Muscle of arm (tissue), 14 donors: ENCODE measurements at places on chromosomes 3 and 15. TPM values are rescaled to one million over a fixed set of nuclear protein-coding genes. Genes with fewer than 3 reads are reported as not detected.

PIK3CA gene
- polyA plus RNA-seq: 24.1 TPM

NOX5 gene
- not detected for polyA plus RNA-seq

LMAN1L gene
- not detected for polyA plus RNA-seq

UROC1 gene
- polyA plus RNA-seq: 0.11 TPM

ATP10A gene
- polyA plus RNA-seq: 2.2 TPM

PROK2 gene
- 0.33 TPM for polyA plus RNA-seq

ZNF860 gene
- 0.57 TPM for polyA plus RNA-seq

TEX55 gene
- polyA plus RNA-seq: not detected

REC114 gene
- not detected for polyA plus RNA-seq

CORO2B gene
- 10.6 TPM for polyA plus RNA-seq

DNA sequence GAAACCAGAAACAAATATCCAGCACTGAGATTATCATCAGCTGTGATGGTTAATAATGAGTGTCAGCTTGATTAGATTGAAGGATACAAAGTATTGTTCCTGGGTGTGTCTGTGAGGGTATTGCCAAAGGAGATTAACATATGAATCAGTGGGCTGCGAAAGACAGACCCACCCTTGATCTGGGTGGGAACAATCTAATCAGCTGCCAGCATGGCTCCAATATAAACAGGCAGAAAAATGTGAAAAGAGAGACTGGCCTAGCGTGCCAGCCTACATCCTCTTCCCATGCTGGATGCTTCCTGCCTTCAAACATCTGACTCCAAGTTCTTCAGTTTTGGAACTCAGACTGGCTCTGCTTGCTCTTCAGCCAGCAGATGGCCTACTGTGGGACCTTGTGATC, 869.5 kb downstream of the SI start:
- DNase-seq: no peak

- DNase-seq: no peak
Observed at GRCh38 chr15:81239190-81239589, 42.5 kb downstream of the IL16 start.

DNA sequence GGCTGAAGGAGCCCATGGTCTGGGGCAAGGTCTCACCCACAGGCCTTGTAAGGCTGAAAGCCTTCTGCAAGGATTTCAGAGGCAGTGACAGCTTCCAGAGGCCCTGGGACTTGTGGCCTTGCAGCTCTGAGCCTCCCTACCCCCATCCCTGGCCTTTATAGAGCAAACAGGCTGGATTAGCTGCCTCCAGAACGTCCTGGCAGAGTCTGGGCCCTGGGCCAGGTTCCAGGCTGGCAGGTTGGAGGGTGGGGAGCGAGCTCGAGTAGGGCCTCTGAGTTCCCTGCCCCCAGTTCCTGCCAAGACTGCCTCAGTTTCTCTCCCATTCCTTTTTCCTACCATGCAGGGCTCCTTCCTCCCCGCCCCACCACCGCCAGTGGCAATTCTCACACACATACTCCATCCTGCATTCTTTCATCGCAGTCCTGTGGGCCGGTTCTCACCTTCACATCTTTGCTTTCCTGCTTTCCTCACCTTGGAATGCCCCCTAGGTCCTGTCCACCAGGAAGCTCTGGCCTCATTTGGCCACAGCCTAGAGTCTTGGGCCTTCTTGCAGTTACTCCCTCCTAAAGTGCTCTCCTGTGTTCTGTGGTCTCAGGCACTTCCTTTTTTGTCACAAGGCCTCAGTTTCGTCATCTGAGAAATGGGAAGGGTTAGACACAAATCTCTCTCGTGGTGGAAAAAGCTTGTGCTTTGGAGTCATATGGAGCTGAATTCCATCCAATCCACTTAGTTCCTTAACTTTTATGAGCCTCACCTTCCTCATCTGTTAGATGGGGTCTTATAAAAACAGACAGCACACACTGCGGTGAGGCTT, 2.7 kb downstream of the LMAN1L start:
- DNase-seq: no peak

DNA sequence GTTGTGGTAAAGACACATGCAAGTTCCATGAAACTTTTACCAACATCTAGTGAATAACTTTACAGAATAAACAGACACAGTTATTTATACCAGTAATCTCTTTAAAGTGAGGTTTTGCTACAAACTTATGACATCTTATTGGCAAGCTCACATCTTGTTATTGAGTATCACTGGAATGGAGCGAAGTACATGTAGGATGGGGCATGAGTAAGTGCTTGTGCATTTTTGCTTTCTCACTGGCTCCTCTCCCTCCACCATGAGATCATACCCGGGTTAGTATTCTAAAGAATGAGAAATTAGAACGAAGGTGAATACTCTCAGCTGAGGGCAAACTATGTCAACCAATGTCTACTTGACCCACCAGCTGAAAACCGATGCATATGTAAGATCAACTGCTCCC, 193.3 kb upstream of the ZNF717 start:
- DNase-seq: no peak

DNA sequence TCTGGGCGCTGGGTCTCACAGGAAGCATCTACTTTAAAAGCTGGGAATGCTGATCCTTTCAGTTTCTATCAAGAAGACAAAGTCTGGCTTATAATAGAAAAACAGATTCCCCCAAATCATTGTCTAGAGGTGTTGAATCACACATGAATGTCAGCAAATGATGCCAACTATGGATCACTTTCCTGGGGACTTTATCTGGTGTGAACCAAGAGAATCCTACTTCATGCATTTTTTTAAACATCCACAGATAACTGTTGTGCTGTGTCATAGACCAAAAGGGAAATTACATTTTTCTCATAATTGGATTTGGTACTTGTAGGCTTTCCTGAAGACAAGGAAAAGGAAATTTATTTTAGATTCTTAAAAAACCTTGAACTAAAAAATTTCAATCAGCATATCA, 132.7 kb downstream of the CD47 start:
- DNase-seq: no peak

DNA sequence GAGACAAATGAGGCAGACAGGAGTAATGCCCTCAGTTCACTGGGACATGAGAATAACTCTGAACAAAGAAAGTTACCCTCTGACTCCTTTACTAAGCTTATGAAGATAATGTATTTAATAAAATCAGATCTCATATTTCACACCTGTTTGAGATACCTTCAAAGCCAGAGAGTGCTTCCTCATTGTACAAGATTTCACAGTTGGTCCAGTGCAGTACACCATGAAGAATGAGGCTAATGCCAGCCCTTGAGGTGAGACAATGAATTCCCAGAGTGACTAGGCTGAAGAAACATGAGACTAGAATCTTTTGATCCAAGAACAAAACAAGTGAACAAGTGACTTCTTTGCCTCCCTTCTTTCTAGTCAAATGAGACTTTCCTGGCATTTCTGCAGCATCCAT, 1133.8 kb downstream of the TUSC7 start:
- no peak for DNase-seq

DNA sequence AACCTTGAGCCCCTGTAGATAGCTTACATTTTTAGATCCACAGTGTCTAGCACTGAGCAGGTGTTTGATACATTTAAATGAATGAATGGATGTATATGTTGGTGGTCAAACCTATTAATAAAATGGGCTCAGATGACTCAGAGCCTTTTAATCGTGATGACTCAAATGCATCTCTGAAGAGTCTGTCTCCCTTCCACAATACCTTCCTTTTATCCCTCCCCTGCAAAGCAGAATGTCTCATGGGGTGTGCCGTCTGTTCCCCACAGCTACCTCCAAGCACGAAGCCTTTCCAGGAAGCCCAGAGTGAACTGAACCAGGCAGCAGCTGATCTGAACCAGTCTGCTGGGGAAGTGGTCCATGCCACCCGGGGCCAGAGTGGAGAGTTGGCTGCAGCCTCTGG, 303.5 kb upstream of the TPM1 start:
- no peak for DNase-seq

DNA sequence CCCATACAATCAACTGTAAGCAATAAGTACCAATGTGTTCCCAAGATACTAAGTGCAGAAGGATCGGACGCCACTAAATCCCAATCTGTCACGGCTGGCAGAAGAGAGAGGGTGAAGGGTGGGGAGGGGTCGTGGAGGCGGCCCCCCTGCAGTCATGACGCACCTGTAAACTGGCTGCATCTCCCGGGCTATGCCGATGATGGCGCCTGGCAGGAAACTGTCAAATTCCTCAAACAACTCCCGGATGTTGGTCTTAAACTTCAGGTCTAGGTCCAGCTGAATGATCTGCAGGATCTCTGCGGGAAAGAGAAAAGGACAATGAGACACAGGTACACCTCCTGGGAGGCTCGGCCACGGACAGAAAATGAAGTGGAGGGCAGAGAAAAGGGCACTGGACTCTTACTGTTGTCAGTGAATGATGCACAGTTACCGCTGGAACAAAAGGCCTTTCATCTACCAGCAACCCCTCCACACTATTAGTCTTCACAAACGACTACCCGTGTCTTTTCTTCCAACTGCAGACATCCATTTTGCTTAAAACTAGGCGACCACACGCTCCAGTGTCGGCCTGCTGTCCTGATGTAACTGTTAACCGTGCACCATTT, 114.6 kb downstream of the XXYLT1 start:
- DNase-seq: no peak

GRCh38 chr15:46456456-46456855, 821.6 kb downstream of the SQOR start:
- DNase-seq: no peak

DNA sequence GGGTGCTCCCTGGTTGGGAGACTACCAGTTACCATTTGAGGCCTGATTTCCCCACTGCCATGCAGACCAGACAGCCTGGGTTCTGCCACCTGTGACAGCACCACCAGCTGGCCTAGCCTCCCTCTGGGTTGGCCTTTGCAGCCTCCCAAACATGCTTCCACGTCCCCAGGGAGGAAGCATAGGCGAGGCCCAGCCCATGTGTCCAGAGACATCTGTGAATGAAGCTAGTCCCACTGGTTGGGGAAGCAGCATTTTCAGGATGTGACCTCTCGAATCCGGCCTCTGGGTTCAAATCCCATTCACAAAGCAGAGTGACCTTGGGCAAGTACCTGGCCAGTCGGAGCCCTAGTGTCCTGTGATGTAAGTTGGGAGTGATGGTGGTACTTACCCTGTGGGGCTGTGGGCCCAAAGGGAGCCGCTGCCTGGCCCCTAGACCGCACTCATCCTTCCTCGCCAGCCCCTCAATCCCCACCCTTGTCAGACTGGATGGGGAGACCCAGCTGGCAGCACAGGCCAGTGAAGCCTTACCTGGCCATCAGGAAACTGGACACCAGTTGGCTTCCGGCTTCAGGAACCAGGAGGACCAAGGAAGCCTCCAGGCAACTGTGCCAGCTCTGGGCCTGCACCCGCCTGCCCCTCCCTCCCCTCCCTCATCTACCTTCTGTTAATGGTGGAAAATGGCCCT, 6.0 kb downstream of the KLF15 start:
- DNase-seq: no peak

- no peak for DNase-seq
Observed at GRCh38 chr15:63146684-63147083, 10.6 kb downstream of the RPS27L start.

GRCh38 chr15:57427367-57427821, 51.1 kb downstream of the CGNL1 start:
- no peak for DNase-seq

GRCh38 chr3:21835264-21835663, 84.3 kb upstream of the ZNF385D start:
- no peak for DNase-seq

DNA sequence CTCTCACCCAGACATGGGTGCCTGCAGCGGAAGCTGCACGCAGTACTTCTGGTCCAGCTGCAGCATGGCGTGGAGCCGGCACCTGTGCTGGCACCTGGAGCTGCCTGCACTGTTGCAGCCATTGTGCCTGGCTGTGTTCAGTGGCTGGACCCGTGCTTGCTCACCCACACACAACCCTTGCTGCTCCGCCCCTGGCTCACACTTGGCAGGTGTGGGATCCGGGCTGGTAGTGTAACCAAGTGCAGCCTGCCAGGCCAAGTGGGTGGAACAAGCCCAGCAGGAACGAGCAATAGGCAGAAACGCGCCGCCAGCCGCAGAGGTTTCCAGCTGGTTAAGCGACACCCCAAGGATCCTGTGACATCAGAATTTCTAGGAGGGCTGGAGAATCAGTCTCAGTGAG, 11.2 kb upstream of the SCAPER start:
- no peak for DNase-seq

- DNase-seq: no peak
Observed at GRCh38 chr3:58840949-58841348, 174.4 kb upstream of the FAM3D start.

- no peak for DNase-seq
Observed at GRCh38 chr3:138877226-138877625, 42.5 kb upstream of the PIK3CB start.

DNA sequence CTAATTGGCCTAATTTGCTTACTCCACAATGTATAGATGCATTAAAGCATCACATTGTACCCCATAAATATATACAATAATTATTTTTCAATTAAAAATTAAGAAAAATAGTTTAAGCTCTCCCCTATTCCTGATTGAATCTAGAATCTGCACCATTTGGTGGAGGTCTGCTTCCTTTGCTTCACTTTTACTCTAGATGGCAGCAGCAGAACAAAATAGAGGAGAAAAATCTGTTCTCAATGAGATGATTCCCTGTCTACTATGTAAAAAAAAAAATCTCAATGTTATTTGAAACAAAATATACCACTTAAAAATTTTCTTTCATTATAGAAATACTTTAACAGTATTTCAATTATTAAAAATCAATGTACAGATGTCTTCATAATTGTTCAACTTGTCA, 109.6 kb upstream of the FXR1 start:
- no peak for DNase-seq

GRCh38 chr3:99470841-99471240, 167.6 kb upstream of the COL8A1 start:
- no peak for DNase-seq

DNA sequence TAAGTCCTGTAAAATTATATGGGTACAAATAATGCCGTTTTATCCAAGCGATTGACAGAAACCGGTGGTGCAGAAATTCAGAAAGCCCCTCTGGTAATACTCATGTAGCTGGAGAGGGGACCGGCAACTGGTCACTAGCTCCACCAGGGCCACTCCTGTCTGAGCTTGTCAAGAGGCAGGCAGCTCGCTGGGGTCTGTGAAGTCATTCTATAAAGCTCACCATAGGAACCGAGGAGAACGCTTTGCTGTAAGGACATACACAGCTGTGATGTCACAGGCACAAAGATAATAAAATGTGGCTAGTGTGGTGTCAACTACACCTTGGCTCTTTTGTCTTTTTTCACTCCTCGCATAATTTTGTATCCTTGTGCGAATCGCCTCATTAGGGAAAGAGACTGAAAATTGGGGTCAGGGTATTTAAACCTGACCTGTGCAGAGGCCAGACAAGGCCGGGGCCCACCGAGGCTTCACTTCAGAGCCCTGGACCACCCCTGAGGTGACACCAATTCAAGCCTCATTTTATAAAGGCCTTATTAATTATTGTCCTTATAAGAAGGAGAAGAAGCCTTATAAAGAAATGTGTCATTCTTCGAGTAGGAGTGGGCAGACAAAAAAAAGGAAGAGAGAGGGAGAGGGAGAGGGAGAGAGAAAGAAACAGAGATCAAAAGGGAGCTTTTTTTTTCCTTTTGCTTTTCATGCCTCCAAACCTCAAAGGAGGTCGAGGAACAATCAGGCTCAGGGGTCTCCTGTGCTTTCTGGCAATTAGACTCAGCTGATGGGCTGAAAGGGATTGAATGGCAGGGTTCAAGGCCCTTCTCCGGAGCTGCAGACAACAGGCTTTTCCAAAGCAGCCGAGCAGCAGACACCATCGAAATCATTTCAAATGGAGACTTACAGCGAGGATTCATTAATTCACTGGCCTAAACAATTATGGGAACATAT, 813.3 kb upstream of the ARRDC4 start:
- no peak for DNase-seq

- DNase-seq: no peak
Observed at GRCh38 chr15:95215017-95215416, 983.7 kb downstream of the MCTP2 start.
